A172 (cell line): ENCODE measurements at places on chromosomes 16 and 17. TPM values are rescaled to one million over a fixed set of nuclear protein-coding genes. Genes with fewer than 3 reads are reported as not detected.

The DBF4B gene
- 8.0 and 12.2 TPM in 2 replicates for total RNA-seq

DNA sequence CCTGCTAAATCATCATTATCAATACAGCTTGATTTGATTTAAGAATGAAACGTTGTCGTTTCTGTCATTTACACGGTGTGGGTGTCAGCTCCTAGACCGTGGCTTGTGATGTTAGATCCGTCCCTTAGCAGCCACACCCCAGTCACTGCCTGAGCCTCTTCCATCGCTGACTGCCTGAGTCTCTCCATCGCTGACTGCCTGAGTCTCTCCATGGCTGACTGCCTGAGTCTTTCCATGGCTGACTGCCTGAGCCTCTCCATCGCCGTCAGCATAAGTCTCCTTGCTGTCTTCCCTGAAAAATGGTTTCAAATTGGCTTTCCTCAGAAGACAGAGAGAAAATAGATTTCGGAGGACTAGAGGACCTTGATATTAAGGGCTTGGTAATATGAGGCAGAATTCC is 53.8 kb upstream of the CMIP start:
- no peak for DNase-seq

The CD300LG gene
- not detected in 2 replicates for total RNA-seq

The PSME3 gene
- 185 and 217 TPM in 2 replicates for total RNA-seq

The ITGB4 gene
- total RNA-seq = 15.0 and 15.2 TPM in 2 replicates

The BEAN1 gene
- total RNA-seq = 0.91 and 1.7 TPM in 2 replicates

- DNase-seq = no peak
Measured at GRCh38 chr16:51404386-51404785, 253.3 kb upstream of the SALL1 start.

DNA sequence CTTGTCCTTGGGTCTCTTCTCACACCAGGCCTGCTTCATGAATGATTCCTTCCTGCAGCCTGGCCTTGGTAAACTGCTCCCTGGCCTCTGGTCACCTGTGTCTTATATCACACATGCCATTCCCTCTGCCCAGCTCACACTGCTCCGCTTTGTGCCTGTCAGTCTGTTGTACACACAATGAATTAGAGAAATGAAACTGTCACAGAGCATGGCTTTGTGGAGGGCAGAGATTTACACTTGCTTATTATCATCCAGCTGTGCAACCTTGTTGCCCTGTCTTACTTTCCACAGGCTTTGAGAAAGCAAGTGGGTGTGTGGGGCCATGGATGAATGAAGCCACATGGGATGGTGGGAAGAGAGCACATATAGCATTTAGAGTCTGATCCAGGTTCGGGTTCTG is 22.4 kb downstream of the ALDH3A2 start:
- no peak for DNase-seq

GRCh38 chr16:15961571-15962090 is 12.2 kb downstream of the ABCC1 start:
- no peak for DNase-seq

DNA sequence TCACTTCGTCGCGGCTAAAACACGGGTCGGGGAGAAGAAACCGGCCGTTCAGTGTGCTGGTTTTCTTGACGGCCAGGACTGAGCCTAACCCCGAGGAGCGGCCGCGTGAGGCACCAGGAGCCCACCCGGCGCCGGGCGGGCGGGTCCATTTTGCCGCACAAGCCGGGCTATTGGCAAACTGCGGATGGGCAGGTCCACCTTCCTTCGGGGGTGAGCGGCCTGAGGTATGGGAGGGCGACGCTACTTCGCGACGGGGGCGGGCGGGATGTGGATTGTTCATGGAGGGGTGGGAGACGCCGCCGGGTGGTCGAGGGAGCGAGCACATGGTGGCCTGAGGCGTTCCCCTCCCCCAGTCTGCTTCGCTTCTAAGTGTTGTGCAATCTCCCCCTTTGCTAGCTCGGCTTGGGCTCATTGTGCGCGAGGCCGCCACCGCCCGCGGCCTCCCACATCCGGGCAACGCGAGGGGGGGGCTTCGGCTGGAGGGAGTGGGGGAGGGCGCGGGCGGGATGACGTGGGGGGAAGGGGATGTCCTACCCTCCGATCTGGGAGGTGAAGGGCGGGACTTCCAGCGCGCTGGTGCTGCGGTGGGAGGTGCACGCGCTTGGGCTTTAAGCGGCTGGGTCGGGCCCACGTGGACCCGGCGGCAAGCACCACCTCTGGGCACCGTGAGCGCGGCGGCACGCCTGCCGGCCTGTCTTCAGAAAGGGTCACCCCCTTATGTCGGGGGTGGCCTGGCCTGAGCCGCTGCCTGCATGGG is 5.9 kb upstream of the CD68 start:
- DNase-seq = peak; percentile 82

- no peak for DNase-seq
Measured at GRCh38 chr17:41020336-41020735, 6.7 kb downstream of the KRTAP1-5 start.

GRCh38 chr17:9177212-9177611 is 155.9 kb downstream of the NTN1 start:
- DNase-seq = no peak

The HSD17B2 gene
- total RNA-seq = 0.91 TPM in 1 of 2 replicates, not detected in the other

DNA sequence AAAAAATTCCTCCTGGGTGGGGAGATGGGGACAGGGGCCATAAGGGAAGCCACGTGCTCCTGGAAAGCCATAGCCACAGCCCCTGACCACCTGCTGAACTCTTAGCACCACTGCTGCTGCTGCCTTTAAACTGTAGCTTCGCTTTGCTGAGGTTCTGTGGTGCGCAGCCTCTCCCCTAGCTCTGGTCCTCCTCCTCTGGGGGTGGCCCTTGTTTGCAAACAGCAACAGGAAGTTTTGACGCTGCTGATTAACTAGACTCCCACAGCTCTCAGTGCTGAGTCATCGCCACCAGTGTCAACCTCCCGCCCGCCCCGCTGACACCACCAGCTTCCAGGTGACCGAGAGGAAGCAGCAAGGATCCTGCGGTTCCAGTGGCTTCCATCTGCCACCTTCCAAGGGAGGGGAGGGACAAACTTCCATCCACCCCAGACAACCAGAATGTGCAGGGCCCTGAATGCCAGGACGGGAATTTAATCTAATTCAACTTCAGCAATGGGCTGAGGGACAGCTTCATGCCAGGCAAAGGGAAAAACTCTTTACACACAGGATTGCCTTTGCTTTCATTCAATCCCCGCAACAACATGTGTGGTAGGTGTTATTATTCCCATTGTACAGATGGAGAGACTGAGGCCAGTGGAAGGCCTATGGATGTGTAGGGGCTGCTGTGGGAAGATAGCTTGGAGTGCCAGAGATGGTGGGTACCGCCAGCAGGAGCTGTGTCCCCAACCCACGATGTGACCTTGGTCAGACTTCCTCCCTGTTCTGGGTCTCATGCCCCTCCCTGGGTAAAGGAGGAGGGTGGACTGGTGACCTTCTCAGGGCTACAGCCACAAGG is 8.1 kb upstream of the KIFC3 start:
- DNase-seq = peak; percentile 95

GRCh38 chr16:81467815-81468214 is 23.2 kb downstream of the CMIP start:
- no peak for DNase-seq

The EFNB3 gene
- 7.6 and 11.3 TPM in 2 replicates for total RNA-seq

GRCh38 chr17:68199837-68200688 is 47.8 kb upstream of the AMZ2 start:
- DNase-seq = no peak

The NHLRC4 gene
- 0.34 TPM in 1 of 2 replicates, not detected in the other for total RNA-seq

The MBTPS1 gene
- total RNA-seq = 74.5 and 86.0 TPM in 2 replicates

- no peak for DNase-seq
Measured at GRCh38 chr17:78675836-78676235, 98.6 kb upstream of the DNAH17 start.

The RAPGEFL1 gene
- 0.86 and 4.4 TPM in 2 replicates for total RNA-seq

GRCh38 chr17:61161615-61162134 is 238.0 kb upstream of the TBX2 start:
- DNase-seq = no peak

DNA sequence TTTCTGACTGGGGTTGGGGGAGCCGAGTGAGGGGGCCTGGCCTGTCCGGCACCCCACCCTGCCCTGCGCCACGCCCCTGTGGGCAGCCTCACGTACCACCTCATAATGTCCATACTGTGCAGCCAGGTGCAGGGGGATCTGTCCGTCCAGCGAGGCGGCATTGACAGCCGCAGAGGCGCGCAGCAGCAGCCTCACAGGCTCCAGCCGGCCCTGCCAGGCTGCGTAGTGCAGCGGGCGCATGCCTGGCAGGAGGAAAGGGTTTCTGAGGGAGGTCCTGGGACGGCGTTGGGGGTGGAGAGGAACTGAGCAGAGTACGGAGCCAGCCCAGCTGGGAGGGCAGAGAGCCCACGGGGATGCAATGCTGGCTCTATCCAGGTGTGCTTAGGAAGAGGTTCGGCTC is 8.4 kb downstream of the CASKIN2 start:
- DNase-seq = no peak

DNA sequence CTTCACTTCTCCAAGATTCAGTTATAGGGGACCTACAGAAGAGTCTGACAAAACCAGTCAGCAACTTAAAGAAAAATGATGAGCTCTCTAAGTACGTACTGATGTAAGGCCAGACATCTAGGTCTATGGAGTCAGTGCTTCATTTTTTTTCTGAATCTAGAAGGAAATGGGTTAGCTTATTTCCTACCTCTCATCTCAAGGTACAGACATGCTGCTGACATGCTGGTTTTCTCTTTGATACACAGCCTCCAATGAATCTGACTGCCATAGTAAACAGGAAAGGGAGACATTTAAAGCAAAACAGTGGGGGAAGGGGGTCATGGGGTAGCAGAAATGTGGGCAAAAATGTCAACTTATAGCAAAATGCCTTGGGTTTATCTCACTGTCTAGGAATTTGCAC is 16.4 kb downstream of the CDR2 start:
- DNase-seq = no peak

DNA sequence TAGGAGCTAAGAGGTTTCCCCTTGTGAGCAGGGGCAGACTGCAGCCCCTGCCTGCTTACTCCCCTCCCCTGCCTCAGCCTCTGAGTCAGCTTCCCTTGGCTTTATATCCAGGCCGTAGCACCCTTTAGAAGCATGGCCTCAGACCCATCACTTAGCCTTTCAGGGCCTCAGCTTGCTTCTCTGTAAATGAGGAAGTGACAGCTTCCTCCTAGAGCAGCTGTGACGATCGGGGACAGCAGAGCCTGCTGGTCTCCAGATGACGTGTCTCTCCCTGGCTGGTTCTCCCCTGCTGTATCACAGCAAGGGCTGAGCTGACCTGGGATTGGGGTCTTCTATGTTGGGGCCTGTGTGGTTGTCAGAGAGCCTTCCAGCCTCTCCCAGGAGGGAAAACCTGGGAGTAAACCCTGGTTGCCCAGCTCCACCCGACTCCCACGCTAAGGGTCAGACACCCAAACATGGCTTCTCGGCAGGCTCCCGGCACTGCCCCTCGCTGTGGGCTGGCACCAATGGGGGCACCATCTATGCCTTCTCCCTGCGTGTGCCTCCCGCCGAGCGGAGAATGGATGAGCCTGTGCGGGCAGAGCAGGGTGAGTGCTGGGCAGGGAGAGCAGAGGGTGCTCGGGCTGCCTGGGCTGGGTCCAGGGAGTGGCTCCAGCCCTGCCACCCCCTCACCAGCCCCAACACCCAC is 16.3 kb upstream of the MYO15B start:
- no peak for DNase-seq

- peak; percentile 87 for DNase-seq
Measured at GRCh38 chr17:10114931-10115535, 83.4 kb downstream of the GAS7 start.

- peak; percentile 44 for DNase-seq
Measured at GRCh38 chr17:35809855-35810461, 674 bp downstream of the TAF15 start.
